ENCODE measurements at places on chromosomes 12 and 14.

DNA sequence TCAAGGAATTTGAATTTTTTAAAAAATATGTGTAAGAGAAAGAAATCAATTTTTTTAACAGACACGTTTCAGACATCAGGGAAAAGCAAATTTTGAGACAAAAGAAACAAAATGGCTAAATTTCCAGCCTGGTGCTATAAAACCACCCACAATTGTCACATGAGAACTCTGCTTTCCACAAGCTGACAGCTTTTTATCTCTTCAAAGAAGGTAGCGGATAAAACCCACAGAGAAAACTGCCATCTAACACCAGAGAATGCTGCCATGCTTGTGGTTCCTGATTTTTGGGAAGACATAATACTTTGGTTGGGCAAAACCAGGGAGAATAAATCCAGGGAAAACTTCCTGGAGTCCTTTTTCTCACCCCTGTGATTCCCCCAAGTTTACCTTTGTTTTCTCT is 10.3 kb upstream of the ITPR2 start:
- DNase-seq: no peak

- no peak for DNase-seq
Observed at GRCh38 chr14:91383439-91383838, 34.2 kb downstream of the CCDC88C start.

- DNase-seq: no peak
Observed at GRCh38 chr12:85720308-85721033, 115.7 kb downstream of the RASSF9 start.

DNA sequence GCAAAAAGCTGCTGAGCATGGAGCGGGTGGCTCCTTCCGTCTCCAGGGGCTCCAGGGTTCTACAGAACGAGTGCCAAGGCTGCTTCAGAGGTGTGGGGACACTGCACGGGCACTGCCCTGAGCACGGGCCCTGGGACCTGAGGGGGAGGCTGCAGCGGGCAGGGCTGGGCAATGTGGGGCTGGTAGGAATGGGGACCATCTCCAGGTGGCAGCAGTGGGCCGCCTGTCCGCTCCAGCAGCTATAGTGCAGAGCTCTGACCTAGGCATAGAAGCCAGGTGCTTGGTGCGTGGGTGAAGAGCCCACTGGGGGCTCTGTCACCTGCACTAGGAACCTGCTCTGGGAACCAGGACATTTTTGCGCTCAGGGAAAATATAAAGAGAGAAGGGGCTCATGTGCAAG is 22.3 kb downstream of the HDAC7 start:
- DNase-seq: no peak

DNA sequence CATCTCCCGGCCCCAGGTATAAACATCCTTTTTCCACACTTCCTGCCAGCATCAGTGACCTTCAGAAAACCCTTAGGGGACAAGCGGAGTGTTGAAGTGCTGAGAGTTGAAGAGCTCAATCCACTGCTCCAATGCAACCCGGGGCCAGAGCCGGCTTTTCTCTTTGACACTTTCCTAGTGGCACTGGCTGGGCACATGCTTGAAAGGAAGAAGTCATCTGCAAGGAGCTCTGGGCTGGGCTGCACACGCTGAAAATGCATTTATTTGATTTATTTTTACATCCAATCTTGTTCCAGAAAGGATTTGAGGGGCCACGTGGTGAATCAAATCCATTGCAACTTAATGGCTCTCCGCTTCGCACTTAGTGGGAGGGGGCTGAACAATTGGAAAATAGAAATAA is 229.0 kb upstream of the DIO3 start:
- DNase-seq: no peak

GRCh38 chr14:89973234-89973823 is 17.6 kb downstream of the TDP1 start:
- peak; percentile 80 for DNase-seq

DNA sequence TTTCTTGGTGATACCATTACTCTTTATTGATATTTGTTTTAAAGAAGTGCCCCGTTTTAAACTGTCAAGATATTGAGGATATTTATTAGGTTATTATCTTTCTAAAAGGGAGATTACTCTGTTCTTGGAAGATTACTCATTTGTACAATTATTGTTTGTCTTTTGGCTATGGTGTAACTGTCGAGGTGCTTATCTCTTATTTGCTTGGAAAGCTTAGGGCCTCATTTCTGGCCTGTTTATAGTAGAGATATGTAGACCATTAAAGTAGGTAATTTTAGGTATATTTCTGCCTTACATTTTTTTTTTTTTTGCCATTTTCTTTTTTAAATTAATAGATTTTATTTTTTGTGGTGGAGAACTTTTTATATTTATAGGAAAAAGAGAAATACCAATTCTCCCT is 74.2 kb downstream of the KTN1 start:
- DNase-seq: no peak

DNA sequence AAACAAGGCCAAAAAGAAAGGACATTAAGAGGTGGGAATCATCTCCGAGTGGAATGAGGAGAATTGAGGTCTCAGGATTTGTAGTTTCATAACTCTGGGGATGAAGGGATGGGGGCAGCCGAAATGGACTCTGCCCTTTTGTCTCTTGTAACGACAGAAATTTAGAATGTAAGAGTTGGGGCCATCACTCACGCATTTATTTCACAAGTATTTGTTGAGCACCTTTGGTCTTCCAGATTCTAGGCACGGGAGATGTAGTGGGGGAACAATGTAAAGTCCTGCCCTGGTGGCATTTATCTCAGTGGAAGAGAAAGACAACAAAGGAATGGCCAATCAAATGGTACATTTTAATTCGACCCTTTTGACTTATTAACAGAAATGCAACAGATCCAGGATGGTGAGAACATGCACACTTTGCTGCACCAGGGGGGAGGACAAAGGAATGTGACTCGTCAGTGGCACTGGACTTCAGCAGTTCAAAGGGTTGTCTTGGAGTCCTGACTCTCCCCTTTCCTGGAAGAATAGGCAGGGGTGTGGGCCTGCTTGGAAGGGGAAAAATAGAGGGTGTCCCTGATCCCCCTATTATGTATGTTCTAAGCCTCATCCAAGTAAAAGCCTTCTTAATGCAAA is 102.0 kb downstream of the TMEM30B start:
- no peak for DNase-seq

GRCh38 chr12:46787496-46788055 is 38.2 kb downstream of the SLC38A4 start:
- no peak for DNase-seq

DNA sequence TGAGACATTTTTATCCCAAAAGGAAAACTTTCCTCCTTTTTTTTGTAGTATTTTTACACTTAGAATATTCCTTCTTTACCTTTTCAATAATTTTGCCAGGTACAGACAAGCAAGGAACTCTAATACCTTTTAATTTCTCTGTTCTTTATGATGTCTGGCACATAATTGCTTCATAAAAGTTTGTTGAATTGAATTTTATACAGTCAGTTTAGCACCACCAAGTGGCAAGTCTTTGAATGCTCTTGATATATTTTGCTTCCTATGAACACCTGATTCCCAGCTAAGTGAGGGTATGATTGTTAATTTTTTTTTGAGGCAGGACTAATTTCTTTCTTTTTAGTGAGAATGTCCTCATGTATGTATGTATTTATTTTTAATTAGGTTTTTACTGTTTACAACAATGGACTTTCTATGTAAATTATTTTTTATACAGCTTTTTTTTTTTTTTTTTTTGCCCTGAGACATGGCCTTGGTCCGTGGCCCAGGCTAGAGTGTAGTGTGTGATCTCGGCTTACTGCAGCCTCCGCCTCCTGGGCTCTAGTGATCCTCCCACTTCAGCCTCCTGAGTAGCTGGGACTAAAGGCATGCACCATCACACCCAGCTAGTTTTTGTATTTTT is 6.9 kb downstream of the TBC1D15 start:
- no peak for DNase-seq

- DNase-seq: no peak
Observed at GRCh38 chr12:66066929-66067523, 63.5 kb downstream of the LLPH start.

- no peak for DNase-seq
Observed at GRCh38 chr12:124296916-124297351, 2.0 kb downstream of the RFLNA start.

DNA sequence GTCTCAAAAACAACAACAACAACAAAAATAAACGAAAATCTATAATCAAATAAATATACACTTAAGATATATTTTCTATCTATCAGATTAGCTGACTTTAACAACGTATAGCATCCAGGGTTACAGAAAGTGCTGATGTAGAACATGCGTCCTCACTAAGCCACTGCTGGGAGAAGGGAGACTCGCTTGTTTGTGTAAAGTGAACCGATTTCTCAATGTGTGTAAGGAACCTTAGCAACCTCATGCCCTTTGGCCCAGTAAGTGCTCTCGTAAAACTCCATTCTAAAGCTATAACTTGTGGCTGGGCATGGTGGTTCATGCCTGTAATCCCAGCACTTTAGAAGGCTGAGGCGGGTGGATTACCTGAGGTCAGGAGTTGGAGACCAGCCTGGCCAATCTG is 23.8 kb downstream of the NFKBIA start:
- DNase-seq: no peak

DNA sequence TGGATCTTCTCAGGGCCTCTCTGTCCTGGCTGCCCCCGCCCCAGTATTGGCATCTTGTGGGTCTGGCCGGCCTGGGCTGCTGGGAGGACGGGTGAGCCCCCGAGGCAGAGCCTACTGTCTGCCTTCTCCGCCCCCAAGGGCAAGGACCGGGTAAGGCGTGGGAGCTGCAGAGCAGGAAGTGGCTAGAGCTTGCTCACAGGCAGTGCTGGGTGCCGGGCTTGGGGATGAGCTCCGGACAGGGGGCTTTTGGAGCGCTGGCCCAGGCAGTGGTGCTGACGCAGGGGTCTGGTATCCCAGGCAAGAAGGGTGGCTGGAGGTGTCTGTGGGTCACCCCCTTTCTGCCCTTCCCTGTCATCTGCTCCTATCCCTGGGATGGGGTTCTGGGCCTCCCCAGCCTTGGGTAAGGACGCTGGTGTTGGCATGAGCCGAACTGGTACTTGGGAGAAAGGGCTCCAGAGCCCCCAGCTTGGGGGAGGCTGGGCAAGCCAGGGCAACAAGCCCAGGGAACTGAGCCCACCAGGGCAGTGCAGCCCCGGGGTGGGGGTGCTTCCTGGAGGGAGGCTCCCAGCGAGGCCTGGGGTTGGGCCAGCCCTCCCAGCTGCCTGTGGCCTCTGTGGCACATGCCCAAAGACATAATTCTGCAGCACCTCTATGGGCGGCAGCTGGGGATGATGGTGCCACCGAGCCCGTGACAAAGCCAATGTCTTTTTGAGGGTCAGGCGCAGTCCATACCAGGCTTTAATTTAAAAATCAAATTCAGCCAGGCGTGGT is 126.3 kb downstream of the KIF26A start:
- DNase-seq: no peak

DNA sequence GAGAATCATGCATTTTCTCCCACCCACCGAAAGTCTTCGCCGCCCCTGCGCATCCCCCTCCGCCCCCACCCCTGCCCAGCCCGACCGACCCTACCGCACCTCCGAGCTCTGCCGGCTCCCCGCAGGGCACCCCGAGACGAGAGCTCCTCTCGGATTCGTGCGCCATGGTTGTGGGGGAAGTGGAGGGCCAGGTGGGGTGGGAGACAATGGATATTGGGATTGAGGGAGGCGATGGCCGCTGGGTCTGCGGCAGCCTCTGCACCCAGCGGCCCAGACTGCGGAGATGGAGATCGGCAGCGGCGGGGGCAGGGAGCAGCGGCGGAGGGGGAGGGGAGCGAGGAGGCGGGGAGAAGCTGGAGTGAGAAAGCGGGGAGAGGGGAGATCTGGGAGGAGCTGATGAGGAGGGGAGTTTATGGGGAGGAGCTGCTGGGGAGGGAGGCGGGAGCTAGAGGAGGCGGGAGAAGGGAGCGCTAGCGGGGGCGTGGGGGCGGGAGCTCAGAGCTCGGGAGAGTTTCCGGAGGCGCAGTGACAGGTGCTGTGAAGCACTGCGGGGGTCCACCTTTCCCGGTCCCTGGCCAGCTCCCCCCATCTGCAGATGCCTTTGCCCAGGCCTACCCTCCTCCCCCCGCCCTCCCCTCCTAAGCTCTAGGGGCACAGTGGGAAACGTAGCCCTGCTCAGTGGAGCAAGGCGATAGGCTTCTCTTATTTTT is at the start of gene SALL2:
Gene SALL2 (minus strand): TSS at position 385 of the 710 bp plus-strand sequence. CDS start 219 bp downstream, at position 166.
- DNase-seq: peak; percentile 74

GRCh38 chr12:54654926-54655325 is 6.8 kb upstream of the DCD start:
- no peak for DNase-seq

DNA sequence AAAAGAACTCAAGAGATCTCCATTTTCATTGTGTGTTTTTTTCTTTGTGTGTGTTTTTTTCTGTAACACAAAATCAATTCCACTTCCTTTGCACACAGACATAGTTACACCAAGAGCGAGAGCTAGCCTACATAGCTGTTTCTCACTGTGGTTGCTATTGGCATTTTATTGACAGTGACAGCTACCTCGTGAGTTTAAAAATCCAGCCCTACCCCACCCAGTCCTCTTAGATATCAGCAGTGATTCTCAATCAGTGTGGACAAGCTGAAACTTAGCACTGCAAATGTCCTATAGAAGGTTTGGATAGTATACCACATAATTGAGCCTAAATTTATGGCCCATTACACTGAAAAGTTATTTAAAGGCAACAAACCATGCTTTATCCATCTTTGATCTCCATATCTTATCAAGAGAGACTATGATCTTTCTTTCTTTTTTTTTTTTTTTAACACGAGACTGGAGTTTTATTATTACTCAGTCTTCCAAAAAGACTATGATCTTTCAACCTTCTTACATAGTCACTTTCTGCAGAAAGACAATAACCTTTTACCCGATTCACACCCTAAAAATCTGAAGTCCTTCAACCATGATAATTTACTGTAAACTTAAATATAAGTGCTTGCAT is 46.8 kb downstream of the ATP2B1 start:
- DNase-seq: no peak

GRCh38 chr12:39588348-39588747 is 31.3 kb downstream of the ABCD2 start:
- DNase-seq: no peak

DNA sequence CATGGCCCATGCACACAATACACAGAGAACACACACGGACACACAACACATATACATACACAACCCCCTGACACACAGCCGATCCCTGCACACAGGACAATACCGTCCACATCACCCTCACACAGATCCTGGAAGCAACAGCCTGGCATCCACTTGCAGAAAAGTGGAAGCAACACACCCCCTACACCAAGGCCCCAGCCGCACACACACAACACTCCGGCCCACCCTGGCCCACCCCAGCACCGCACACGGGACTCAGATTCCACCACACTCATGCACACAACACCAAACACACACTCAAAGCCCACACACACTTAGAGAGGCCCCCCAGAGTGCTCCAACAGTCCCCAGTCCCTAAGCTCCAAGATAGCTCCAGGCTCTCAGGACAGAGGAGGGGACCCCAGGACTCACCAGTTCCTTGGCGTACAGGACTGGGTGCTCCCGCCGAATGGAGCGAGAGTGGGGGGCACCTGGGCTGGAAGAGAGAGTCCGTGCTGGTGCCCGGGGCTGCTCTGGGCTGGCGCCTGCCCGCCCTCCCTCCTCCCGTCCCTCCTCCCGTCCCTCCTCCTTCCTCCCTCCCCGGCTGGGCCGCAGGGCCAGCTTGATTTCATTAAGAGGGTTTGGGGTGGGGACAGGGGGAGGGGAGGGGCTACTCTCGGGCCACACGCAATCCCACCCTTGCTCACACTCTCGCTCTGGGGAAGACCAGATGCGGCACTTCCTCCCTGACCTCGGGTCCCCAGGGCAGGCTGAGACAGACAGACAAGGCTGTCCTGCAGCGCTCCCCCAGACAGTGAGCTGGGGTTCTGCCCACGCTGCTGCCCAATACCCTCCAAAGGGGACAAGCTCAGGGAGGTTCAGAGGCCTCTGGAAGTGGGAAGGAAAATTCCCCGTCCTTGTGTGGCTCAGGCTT is at the start of gene TMEM119:
Gene TMEM119 (minus strand): TSS at position 526 of the 913 bp plus-strand sequence. CDS start 5,701 bp downstream, outside the sequence.
- no peak for DNase-seq

GRCh38 chr14:20044243-20044642 is 8.4 kb upstream of the OR4K13 start:
- no peak for DNase-seq

- DNase-seq: no peak
Observed at GRCh38 chr14:95320078-95320895, 579 bp upstream of the CLMN start.
